ENCODE measurements at places on chromosomes 13 and 19. TPM values are rescaled to one million over a fixed set of nuclear protein-coding genes. Genes with fewer than 3 reads are reported as not detected.

DNA sequence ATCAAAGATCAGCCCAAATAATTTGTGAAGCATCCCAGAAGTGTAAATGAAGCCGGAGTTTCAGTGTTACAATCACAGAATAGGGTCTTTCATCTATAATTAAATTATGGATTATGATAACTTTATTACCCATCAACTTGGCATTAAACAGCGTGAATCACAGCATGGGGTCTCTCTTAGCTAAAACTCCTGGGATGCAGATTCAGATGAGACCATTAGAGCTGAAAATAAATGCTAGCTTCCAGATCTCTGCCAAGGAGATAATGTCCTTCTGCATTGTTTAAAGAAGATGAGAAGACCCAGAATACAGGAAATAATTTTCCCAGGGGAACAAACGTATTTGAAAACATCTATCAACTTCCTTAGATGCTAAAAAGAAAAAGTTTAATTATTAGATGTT, 546.0 kb upstream of the PCDH9 start:
- no peaks in the 10 kb centered on the region for H3K4me1 ChIP-seq
- no peaks in the 10 kb centered on the region for H3K36me3 ChIP-seq
- H3K4me3 ChIP-seq, result no peak overlapping the region
- no peak for DNase-seq

DNA sequence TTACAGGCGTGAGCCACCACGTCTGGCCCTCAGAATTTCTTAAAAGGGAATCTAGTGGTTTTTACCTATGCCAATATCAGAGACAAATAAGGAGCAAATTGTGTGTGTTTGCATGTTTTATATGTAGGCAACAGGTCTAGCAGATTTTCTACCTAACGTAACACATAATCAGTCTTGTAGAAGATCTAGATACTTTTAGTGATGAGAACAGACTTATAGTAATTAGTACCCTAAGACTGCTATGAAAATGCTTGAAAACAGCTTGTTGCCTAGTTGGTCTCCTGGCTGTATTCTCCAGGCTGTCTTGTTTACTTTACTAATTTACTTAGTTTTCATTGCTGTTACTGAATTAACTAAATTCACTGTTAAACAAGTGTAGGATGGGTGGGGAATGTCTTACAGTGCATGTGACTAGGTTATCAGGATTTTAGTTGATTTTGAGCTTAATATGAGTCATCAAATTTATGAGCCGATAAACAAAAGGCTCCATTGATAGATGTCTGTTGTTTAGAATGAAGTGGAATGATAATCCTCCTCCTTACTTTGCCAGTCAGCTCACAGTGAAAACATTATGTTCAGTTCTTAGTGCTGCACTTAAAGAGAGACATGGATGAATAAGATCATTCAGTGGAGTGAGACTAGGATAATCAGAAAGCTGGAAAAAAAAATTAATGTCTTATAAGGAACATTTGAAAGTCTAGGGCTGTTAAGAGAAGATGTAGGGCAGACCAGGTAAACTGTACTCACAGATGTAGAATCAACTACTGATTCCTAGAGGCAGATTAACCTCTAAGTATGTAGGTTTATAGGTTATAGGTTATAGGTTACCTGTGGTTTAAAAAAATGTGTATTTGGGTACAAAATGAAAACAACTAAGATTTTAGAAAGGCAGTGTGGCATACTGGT, 22.4 kb downstream of the GTF2F2 start:
- H3K4me3 ChIP-seq, result no peak overlapping the region
- no peak overlapping the region for H3K27ac ChIP-seq
- H3K4me1 ChIP-seq, result no peaks in the 10 kb centered on the region
- peaks cover 7% of the 10 kb centered on the region for H3K36me3 ChIP-seq

DNA sequence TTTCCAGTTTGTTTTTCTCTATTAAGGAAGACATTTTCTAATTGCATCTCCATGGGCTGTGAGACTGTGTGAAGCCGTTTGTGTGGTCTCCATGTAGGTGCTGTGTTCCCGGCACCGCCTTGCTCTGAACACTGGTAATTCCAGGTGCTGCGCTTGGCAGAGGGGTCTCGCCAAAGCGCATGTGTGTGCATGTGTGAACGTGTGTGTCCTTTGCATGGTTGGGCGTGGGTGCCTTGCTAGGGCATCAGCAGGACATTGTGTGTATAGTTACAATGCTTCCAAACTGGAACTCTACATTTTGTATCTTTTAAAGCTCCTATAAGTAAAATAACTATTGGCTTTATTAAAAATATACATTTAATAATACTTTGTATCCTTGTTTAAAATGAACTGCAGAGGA, 9.8 kb upstream of the GPI start:
- H3K27me3 ChIP-seq, result no peaks in the 10 kb centered on the region
- no peak overlapping the region for H3K4me3 ChIP-seq
- peaks cover 31% of the 10 kb centered on the region for H3K4me1 ChIP-seq

GRCh38 chr13:79937771-79938216, 403.1 kb downstream of the SPRY2 start:
- H3K27ac ChIP-seq, result no peak overlapping the region
- H3K4me3 ChIP-seq, result no peak overlapping the region

DNA sequence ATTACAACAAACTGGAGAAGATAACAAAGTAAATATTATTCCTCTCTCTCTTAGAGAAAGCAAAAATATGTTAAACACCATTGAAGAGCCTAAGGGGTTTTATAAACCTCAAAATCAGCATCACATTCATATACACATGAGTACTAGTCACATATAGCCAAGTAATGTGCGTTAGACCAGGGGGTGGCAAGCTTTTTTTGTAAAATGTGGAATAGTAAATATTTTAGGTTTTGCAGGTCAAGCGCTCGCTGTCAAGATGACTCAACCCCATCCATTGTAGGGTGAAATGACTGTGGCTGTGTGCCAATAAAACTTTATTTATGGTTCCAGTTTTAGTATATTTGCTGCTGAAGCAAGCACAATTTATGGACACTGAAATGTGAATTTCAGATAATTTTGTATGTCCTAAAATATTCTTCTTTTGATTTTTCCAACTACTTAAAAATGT, 21.7 kb downstream of the RFX2 start:
- no peak for DNase-seq
- no peaks in the 10 kb centered on the region for H3K27me3 ChIP-seq
- no peak overlapping the region for H3K4me3 ChIP-seq
- H3K4me1 ChIP-seq, result peaks cover 22% of the 10 kb centered on the region

GRCh38 chr13:67013709-67014108, 216.4 kb downstream of the PCDH9 start:
- no peaks in the 10 kb centered on the region for H3K4me1 ChIP-seq
- no peaks in the 10 kb centered on the region for H3K36me3 ChIP-seq
- no peak overlapping the region for H3K27ac ChIP-seq

DNA sequence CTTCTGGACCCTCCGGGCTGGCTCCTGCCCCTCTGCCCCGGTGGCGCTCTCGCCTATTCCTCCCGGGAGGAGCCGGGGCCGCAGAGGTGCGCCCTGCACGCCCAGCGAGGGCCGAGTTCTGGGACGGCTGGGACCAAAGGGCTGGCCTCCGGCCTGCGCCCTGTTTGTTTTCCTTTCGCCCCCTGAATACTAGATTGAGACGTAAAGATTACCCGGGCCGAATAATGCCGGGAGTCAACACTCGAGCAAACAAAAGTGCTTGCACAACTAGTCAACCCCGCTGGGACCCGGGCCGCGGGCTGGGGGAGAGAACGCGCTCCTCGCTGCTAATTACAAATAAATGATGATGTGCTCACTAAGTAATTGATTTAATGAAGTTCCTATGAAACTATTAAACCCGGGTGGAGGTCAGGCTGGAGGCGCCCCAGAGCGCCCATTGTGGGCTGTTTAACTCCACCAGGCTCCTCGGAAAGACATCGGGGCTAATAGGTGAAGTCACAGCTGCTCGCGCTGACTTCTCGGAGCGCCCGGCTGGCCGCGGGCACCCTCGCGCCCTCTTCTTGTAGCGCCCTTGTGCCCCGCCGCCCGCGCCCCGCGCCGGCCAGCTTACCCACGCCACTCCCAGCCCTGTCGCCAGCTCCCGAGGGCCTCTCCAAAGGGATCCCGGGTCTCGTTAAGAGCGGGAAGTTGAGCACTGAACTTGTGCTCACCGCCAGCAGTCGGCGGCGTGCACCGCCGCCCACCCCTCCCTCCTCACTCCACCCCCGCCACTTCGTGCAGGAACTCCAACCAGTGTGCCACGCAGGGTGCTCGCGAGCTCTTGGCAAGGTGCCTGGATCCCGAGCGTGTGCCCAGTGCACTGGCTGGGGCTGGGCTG, 14.9 kb downstream of the ZIC5 start:
- H3K4me3 ChIP-seq, result peak overlapping the region; percentile 26
- peaks cover 36% of the 10 kb centered on the region for H3K4me1 ChIP-seq
- H3K27ac ChIP-seq, result no peak overlapping the region
- no peaks in the 10 kb centered on the region for H3K36me3 ChIP-seq

GRCh38 chr13:98548230-98548629, 28.7 kb downstream of the STK24 start:
- peaks cover 41% of the 10 kb centered on the region for H3K4me1 ChIP-seq
- H3K27me3 ChIP-seq, result no peaks in the 10 kb centered on the region
- no peak overlapping the region for H3K27ac ChIP-seq
- DNase-seq, result no peak

DNA sequence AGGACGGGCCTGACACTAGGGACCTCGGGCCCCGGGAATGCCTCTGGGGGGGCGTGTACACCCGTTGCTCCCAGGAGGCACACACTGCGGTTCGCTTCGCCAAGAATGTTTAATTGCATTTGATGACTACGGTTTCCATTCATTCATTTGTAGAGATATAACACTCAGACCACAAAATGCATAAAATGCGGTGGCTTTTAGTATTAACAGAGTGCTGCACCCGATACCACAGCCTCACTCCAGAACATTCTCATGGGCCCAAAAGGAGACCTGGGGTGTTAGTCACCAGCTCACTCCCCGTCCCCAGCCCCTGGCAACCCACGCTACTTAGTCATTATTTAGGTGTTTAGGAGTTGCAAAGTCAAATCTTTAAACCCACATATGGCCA, 21.8 kb downstream of the HCN2 start:
- DNase-seq, result peak; percentile 27
- no peaks in the 10 kb centered on the region for H3K36me3 ChIP-seq
- H3K4me1 ChIP-seq, result peaks cover 18% of the 10 kb centered on the region
- peak overlapping the region; percentile 73 for H3K27ac ChIP-seq
- H3K27me3 ChIP-seq, result no peaks in the 10 kb centered on the region

- H3K36me3 ChIP-seq, result no peaks in the 10 kb centered on the region
- H3K27me3 ChIP-seq, result no peaks in the 10 kb centered on the region
- no peak within 1 kb of the TSS for H3K4me3 ChIP-seq
- peaks cover 32% of the 10 kb centered on the region for H3K4me1 ChIP-seq
- H3K27ac ChIP-seq, result peak within 1 kb of the TSS; percentile 95
Observed at GRCh38 chr19:40774916-40775631, at the start of gene MIA. Gene MIA, plus strand, starts transcription at chr19:40775521. Its CDS starts 22 bp downstream, at chr19:40775543.

GRCh38 chr13:78192716-78193115, 274.1 kb upstream of the EDNRB start:
- no peak overlapping the region for H3K27ac ChIP-seq
- no peaks in the 10 kb centered on the region for H3K4me1 ChIP-seq
- no peak for DNase-seq
- H3K36me3 ChIP-seq, result no peaks in the 10 kb centered on the region
- no peak overlapping the region for H3K4me3 ChIP-seq

- H3K4me3 ChIP-seq, result no peak within 1 kb of the TSS
- H3K4me1 ChIP-seq, result peaks cover 6% of the 10 kb centered on the region
- DNase-seq, result peak; percentile 38
- no peaks in the 10 kb centered on the region for H3K36me3 ChIP-seq
- peak within 1 kb of the TSS; percentile 1 for H3K27ac ChIP-seq
Observed at GRCh38 chr19:2015608-2015950, at the start of gene BTBD2. Gene BTBD2, minus strand, starts transcription at chr19:2015714. Its CDS starts 11 bp downstream, at chr19:2015703.

DNA sequence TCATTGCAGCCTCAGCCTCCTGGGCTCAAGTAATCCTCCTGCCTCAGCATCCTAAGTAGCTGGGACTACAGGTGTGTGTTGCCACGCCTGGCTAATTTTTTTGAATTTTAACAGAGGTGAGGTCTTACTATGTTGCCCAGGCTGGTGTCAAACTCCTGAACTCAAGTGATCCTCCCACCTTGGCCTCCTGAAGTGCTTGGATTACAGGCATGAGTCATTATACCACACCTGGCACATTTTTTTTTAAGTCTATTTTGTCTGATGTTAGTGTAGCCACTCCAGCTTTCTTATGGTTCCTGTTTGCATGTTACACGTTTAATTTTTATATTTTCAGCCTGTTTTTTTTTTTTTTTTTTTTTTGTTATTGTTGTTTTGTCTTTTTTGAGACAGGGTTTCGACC, 24.8 kb downstream of the KDM4B start:
- H3K4me3 ChIP-seq, result no peak overlapping the region
- H3K27me3 ChIP-seq, result no peaks in the 10 kb centered on the region
- no peak overlapping the region for H3K27ac ChIP-seq
- no peaks in the 10 kb centered on the region for H3K4me1 ChIP-seq
- DNase-seq, result no peak

GRCh38 chr13:77896536-77896935, 22.1 kb downstream of the EDNRB start:
- H3K27ac ChIP-seq, result no peak overlapping the region
- no peaks in the 10 kb centered on the region for H3K36me3 ChIP-seq
- DNase-seq, result no peak
- no peaks in the 10 kb centered on the region for H3K4me1 ChIP-seq
- H3K27me3 ChIP-seq, result no peaks in the 10 kb centered on the region

DNA sequence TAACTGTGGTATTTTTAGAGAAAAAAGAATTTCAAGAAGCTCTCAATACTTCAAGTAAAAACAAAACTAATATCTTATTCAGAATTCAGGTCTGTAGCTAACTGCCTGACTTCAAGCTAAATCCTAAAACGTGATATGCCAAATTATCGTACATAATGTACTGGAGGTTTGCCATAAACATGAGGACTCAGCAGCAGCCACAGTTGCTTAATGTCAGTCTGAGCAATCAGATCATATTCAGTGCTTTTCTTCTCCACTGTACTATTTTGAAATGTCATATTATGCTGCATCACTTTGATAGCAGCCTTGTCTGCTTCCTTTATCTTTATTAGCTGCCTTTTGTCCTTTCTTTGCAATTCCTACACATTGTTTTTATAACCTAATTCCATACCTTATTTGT, 265.1 kb upstream of the EDNRB start:
- no peaks in the 10 kb centered on the region for H3K27me3 ChIP-seq
- no peaks in the 10 kb centered on the region for H3K4me1 ChIP-seq
- no peaks in the 10 kb centered on the region for H3K36me3 ChIP-seq

Gene ZNF98
- total RNA-seq, result not detected

Gene FFAR3
- not detected for total RNA-seq

Gene PDX1
- total RNA-seq, result not detected

Gene NDUFA11
- 216 TPM for total RNA-seq

Gene ATG4D
- 45.1 TPM for total RNA-seq

Gene RNF113B
- total RNA-seq, result not detected
